Neural crest cell (in vitro differentiated cells): ENCODE measurements at places on chromosomes 6 and 20.

- DNase-seq: no peak
Observed at GRCh38 chr6:170085475-170086401, 205.1 kb downstream of the DLL1 start.

- no peak for DNase-seq
Observed at GRCh38 chr6:151103266-151103665, 136.5 kb upstream of the AKAP12 start.

GRCh38 chr20:32980131-32980941, 23.9 kb downstream of the SUN5 start:
- DNase-seq: peak; percentile 54

- DNase-seq: no peak
Observed at GRCh38 chr6:133376743-133377142, 135.6 kb downstream of the EYA4 start.

GRCh38 chr6:78746457-78746856, 120.9 kb upstream of the IRAK1BP1 start:
- no peak for DNase-seq

GRCh38 chr6:658244-658643, 1.3 kb upstream of the HUS1B start:
- DNase-seq: no peak

DNA sequence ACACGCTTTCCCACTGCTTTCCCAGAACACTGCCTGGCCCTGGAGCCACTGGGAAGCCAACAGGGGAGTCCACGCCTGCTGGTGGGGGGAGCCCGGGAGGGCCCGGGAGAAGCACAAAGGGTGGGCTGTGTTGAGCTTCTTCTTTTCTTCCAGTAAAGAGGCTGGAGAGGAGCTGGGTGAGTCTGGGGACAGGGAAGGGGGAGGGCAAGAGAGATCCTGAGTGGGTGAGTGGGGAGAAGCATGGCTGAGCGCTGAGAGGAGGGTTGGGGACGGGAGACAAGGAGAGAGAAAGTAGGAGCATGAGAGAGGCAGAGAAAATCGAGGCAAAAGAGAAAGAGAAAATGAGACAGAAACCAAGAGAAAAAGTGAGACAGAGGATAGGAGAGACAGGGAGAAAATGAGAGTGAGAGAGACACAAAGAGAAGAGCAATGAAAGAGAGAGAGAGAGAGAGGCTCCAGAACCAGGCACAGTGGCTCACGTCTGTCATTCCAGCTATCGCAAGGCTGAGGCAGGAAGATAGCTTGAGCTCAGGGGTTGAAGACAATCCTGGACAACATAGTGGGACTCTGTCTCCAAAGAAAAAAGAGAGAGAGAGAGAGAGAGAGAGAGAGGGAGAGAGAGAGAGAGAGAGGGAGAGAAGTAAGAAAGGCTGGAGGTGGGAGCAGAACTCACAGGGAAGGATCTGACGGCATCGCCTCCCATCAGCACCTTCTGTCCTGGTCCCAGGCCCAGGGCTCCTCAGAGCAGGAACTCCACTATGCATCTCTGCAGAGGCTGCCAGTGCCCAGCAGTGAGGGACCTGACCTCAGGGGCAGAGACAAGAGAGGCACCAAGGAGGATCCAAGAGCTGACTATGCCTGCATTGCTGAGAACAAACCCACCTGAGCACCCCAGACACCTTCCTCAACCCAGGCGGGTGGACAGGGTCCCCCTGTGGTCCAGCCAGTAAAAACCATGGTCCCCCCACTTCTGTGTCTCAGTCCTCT, 2.0 kb downstream of the LST1 start:
- DNase-seq: no peak

- no peak for DNase-seq
Observed at GRCh38 chr6:131763749-131764148, 44.1 kb upstream of the ENPP1 start.

DNA sequence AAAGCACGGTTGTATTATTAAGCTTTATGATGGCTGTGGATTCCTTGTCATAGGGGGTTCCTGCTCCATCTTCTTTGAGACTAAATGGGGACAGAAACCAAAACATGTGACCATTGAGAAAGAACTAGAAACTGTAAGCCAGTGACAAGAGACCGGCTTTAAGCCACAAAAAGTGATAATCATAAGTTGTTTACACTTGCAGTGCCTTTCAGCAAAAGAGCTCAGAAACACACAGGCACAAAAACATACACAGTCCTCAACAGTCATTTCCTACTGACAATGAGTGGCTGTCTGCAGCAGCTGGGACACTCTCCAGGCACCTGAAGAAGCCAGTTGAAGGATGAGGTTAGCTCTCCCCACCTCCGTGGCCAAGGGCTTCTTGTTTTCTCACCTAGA, 20.0 kb upstream of the UBE2J1 start:
- no peak for DNase-seq

- no peak for DNase-seq
Observed at GRCh38 chr20:53608456-53609452, 15.1 kb upstream of the ZNF217 start.

DNA sequence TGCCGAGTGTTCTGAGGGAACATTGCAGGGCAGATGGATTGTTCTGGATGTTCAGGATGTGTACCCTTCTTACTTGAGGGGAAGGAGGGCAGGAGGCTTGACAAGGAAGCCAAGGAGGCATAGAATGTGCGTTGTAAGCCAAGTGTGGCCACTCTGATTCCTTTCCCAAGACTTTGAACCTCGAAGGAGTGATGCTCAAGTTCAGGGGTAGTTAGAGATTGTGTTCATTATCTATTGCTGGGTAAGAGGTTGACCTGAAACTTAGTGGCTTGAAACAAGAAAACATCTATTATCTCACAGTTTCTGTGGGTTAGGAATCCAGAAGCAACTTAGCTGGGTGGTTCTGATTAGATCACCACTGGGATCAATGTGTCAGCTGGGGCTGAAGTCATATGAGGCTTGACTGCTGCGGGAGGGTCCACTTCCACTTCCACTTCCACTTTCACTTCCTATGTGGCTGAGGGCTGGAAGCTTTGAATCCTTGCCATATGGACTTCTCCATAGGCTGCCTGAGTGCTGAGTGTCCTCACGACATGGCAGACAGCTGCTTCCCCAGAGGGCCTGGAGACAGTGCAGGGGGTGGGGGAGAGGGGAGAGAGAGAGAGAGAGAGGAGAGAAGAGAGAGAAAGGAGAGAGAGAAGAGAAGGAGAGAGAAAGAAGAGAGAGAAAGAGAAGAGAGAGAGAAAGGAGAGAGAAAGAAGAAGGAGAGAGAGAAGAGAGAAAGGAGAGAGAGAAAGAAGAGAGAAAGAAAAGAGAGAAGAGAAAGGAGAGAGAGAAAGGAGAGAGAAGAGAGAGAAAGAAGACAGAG, 6.9 kb upstream of the CD40 start:
- DNase-seq: no peak

GRCh38 chr6:152173321-152173720, 365.8 kb downstream of the ESR1 start:
- no peak for DNase-seq

DNA sequence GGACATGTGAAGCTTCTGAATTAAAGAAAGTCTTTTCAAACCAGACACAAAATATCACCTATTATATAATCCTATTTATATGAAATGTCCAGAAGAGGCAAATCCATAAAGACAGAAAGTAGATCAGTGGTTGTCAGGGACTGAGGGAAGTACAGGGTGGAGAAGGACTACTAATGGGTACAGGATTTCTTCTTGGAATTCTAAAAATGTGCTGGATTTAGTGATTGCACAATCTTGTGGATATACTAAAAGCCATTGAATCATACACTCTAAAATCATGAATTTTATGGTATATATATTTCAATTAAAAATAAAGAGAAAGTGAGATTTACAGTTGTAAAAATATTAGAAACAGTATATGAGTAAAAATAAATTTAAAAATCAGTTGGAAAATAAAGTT, 18.7 kb upstream of the MC3R start:
- DNase-seq: no peak

DNA sequence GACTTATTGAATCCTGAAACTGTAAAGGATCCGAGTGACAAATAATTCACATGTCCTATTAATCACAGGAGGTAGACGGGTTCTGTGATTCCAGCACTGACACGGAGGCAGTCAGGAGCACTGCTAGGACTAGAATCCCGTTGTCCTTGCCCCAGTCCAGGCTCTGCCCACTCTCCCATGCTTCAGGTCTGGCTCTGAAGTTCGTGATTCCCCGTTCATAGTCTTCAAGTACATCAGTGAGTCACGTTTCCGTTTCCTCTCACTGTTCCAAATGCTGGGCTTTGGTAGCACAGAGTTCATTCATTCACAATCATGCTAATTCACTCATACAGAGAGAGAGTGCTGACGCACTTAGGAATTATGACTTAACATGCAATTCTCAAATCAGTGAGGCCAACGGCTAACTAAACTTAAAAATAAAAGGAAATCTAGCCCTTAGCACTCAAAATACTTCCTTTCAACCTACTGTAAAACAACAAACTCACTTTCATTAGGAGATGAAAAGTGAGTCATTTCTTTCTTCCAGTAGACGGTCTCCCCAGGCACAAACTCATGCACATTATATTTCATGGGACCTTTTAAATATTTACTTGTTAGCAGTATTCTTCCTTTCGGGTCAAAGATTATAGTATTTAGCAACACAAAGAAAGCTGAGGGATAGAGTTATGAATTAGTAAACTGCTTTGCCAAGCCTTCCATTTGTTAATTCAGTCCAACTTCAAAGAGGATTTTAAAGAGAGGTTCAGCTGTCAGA, 94.0 kb upstream of the NHSL1 start:
- no peak for DNase-seq

DNA sequence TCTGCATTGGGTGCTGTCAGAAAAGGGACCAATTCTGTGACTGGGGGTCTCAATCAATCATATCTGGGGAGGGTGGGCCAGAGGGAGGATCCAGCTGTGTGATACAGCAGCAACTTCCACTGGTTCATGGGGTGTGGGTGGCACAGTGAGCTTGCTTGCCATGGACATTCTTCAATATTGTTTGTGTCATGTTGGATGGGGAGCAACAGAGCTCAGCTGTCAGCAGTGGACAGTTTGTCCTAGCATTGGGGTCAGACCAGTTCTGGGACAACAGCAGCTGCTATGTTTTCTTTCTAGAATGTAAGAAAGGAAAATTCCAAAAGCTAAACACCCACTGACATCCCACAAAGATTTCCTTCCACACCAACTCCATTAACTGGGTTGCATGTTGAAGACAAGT, 221.9 kb upstream of the CDH4 start:
- no peak for DNase-seq

DNA sequence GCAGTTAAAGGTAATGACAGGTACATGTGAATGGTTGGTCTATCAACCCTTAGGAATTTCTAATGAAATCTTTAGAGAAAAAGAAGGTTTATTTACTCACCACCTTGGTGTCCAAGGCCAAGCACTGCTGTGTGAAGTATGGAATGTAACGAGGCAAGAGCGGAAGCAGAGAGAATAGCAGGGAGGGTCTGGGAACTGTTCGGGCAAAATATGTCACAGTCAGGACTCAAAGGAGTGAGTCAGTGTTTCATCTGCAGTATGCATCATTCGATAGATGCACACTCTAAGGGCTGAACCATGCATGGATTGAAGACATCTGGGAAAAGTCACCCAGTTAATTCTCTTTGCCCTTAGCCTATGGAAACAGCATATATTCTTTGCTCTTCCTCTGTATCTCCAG, 33.2 kb downstream of the ADGRF5 start:
- DNase-seq: no peak

GRCh38 chr20:3121271-3121911, 36.9 kb upstream of the AVP start:
- DNase-seq: no peak

- DNase-seq: no peak
Observed at GRCh38 chr6:157989541-157990289, 8.1 kb downstream of the SYNJ2 start.

GRCh38 chr6:4853782-4854511, 77.7 kb downstream of the CDYL start:
- DNase-seq: no peak

GRCh38 chr20:58788896-58789544, 61.7 kb downstream of the GNAS-AS1 start:
- DNase-seq: no peak

GRCh38 chr6:55997223-55997874, 122.0 kb upstream of the BMP5 start:
- no peak for DNase-seq

GRCh38 chr20:15081261-15081660, 743.8 kb upstream of the FLRT3 start:
- no peak for DNase-seq

- DNase-seq: no peak
Observed at GRCh38 chr20:52246366-52246765, 54.8 kb upstream of the ZFP64 start.

- no peak for DNase-seq
Observed at GRCh38 chr20:57207251-57207650, 59.2 kb downstream of the BMP7 start.

- DNase-seq: no peak
Observed at GRCh38 chr20:56316051-56316450, 42.7 kb upstream of the FAM210B start.

GRCh38 chr6:89120371-89120770, 2.5 kb upstream of the SRSF12 start:
- DNase-seq: no peak

GRCh38 chr6:105138141-105138540, 41.7 kb downstream of the POPDC3 start:
- no peak for DNase-seq

DNA sequence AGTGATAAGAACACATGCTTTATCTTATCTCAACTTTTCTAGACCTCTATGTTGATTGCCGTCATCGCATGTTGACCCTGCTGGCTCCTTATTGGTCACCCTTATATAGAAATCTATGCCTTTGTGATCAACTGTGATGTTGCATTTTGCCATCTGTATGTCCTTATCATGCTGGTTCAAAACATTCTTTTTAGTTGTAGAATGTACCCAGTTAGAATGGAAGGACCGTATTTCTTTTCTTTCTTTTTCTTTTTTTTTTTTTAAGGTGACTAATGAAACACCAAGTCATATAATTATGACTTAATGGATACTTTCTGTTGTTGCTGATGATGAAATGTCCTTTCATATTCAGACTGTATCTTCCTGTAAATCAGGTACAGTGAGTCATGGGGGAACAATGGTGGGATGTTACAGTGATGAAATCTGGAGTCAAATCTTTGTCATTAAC, 145.9 kb upstream of the CITED2 start:
- DNase-seq: no peak

GRCh38 chr20:58360936-58361335, 28.1 kb upstream of the VAPB start:
- DNase-seq: no peak

- no peak for DNase-seq
Observed at GRCh38 chr20:58497076-58497641, 18.0 kb downstream of the APCDD1L start.

DNA sequence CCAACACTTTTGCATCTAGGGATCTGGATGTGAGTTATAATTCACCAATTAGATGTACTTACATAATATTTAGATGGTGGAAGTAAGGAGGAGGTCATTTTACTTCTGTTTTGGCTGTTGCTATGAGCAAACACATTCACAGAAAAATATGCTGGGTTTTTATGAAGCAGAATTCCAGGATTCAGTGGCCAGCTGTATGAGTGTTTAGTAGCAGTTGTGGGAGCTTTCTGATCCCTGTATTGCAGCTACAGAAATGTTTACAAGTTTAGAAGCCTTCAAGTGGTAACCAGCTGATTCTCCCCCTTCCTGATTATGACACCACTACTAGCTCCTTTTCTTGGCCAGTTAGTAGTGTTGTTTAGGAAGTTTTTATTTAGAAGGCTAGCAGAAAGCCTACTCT, 177.0 kb downstream of the TENT5A start:
- DNase-seq: no peak

GRCh38 chr6:166004471-166004870, 163.2 kb downstream of the TBXT start:
- no peak for DNase-seq
